ENCODE measurements at places on chromosomes 1 and 21. TPM values are rescaled to one million over a fixed set of nuclear protein-coding genes. Genes with fewer than 3 reads are reported as not detected.

DNA sequence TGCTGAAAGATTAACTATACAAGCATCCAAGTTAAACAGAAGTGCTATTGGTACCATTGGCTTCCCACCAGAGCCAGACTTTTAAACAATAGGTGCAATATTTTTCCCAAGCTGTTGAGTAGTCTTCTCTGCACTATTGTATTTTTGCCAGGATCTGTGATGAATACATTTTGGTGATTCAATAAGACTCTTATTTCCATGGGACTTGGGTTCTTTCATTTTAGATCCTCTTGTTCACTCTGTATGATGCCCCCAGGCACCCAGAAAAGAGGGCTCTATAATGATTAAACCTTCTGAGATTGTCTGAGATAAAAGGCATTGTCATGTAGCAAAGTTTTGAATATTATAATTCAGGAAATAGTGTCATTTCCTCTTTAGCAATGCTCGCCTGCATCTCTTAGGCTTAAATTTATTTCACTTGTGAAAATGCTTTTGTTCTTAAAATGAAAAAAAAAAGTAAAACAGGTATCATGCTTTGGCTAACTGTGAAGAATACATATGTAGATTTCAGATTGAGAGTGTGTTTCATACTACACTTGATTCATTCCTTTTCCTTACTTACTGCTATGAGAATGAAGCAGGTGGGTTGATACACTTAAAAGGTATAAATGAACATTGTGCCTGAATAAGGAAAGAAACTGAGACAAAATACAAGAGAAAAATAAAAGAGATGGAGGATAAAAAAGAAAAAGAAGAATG lies 275.0 kb downstream of the HMCN1 start:
- no peak for DNase-seq

DNA sequence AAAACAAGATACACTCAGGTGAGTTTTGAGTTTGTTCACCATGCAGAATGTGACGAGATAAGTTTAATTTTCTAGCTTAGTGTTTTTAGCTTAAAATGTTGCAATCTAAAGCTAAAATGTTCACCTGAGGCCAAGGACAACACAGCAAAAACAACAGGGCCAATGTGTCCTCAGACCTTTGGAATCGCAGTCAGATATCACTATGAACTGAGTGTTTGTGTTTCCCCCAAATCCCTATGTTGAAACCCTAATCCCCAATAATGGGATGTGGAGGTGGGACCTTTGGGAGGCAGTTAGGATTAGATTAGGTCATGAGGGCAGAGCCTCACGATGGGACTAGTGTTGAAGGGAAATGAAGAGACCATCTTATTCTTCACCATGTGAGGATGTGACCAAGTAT lies 144.4 kb downstream of the GABPA start:
- DNase-seq = no peak

GRCh38 chr1:162696286-162696862 lies 64.1 kb downstream of the DDR2 start:
- peak; percentile 46 for DNase-seq

GRCh38 chr1:78255383-78255782 lies 209.6 kb downstream of the GIPC2 start:
- DNase-seq = no peak

DNA sequence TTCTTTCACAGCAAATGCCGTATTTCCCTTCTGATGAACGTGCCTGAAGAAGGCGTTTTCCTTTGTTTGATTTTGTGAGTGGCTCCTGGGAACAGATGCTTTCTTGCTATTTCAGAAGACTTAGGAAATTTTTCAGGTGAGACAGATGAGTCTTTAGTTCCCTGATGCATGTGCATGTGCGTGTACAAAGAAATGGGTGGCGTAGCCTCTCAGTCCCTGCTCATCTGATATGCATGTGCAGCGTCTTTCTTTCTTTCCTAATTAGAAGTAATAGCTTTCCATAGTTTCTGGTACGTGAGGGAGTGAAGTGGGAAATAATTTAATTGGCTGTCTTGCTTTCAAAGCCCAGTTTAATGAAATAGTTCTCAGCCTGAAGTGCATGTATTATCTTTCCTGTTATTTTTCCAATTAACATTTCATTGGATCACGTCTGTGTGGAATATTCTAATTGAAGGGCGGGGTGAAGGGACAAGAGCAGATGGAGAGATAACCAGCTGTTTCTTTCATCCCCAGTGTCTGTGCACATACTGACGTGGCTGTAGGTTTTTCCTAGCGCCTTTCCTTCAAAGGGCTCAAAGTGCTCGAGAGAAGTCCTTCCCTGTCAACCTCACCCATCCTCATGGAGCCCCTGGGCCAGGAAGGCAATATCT lies 104.3 kb downstream of the FAM78B start:
- DNase-seq = no peak

DNA sequence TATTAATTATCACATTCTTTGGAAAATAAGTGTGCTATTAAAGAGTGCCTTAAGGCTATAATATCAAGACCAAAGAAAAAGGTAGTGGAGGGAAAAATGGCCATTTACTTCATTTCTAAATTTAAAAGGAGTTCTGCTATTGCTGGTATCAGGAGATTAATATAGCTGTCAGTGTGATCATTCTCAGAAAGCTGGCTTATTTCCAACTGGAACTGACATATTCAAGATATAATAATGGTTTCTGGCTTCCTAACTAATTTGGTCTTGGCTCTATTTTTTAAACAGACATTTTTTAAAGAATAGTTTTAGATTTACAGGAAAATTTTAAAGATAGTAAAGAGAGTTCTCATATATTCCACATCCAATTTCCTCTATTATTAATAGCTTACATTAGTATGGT lies 42.0 kb downstream of the ZC3H11B start:
- no peak for DNase-seq

- DNase-seq = peak; percentile 18
These were observed 398.4 kb downstream of the ZP4 start for GRCh38 chr1:237492359-237492758.

GRCh38 chr1:3762151-3762872 lies 10.1 kb downstream of the CCDC27 start:
- no peak for DNase-seq

- no peak for DNase-seq
These were observed 3.2 kb upstream of the MAP1LC3C start for GRCh38 chr1:242002072-242002471.

DNA sequence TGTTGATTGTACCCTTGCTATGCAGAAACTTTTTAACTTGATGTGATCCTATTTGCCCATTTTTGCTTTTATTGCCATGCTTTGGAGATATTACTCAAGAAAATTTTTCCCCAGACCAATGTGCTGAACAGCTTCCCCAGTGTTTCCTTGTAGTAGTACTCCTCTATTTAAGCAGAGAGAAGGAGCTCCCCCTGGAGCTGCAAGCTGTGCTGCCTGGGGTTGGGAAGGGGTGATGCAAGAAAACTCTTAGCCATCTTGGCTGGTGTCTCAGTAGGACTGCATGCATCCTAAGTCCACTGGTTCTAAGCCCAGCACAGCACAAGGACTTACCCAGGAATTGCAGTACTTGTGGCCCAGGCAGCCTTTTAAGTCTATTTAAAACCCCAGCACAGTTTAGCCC lies 121.6 kb downstream of the NTMT2 start:
- no peak for DNase-seq

- DNase-seq = no peak
These were observed 791 bp upstream of the MAST2 start for GRCh38 chr1:45802343-45803298.

DNA sequence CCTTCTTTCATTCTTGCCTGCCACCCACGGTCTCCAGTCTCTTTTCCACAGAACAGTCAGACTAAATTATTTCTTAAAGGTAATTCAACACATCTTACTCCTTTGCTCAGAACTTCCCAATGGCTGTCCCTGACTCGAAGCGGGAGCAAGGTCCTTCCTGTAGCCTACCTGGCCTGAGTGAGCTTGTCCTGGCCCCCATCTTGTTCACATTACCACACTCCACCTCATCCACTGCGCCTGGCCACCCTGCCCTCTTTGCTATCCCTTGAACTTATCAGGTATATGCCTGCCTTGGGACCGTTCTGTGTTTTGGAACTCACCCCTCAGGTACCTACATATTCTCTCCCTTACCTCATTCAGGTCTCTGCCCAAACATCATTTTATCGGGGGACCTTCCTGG lies 13.3 kb upstream of the GLIS1 start:
- DNase-seq = no peak

The RBM8A gene
- 86.0 TPM for total RNA-seq

The FAM3B gene
- total RNA-seq = not detected

The OXCT2 gene
- total RNA-seq = not detected

The CGN gene
- total RNA-seq = 18.6 TPM

The THEM5 gene
- total RNA-seq = not detected

The LCA5L gene
- 0.18 TPM for total RNA-seq

The TRIM62 gene
- total RNA-seq = 1.5 TPM

The CLCNKA gene
- total RNA-seq = 0.31 TPM

The STIL gene
- total RNA-seq = 16.1 TPM

The PARS2 gene
- 10.0 TPM for total RNA-seq

Data from G401 (cell line).